ENCODE measurements at places on chromosomes 5 and 9.

DNA sequence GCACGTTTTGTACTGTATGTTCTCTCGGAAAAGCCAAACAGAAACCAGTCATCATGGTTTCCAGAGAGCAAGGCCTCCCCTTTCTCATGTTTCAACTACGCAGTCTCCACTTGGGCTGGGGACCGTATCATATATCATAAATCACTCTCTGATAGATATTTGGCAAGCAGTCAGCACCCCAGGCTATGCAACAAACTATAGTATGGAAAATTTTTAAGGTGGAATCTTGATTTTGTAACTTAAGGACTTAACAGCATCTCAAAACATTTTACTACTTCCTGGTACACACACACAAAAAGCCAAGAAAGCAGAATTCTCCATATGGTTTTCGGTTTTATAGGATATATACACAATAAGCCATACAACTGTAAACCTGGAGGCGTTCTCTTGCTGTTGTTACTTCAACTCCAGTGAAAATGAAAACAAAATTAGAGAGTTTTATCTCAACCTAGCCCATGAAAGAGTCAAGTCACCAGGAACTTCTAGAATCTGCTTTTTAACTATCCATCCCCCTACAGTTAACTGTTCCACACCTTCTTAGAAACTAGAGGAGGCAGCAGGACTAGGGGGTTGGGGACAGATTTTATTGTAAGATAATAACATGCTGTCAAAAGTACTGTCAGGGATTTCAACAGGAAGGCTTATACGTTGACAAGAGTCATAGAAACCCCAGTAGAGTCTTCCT lies 283.4 kb downstream of the NFIB start:
- no peak for DNase-seq

GRCh38 chr5:66285343-66285922 lies 141.3 kb downstream of the SREK1 start:
- no peak for DNase-seq

- DNase-seq, result no peak
Observed at GRCh38 chr5:116738239-116738614, 163.6 kb upstream of the SEMA6A start.

DNA sequence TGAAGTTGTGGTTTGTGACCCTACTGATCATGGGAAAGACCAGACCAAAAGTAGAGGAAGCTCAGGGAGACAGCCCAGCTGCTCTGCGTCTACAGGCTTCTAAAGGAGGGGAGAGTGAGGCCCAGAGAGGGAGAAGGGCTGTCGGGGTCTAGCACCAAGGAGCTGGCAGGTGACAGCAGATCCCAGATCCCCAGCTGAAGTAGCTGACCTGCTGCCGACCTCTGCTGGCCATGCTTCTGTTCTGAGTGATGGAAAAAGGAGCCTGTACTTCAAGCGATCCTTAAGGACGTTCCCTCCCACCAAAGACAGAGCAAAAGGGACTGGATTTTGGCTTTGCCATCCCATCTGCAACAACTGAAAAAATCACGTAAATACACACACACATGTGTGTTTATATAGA lies 22.7 kb upstream of the QSOX2 start:
- DNase-seq, result no peak

- no peak for DNase-seq
Observed at GRCh38 chr5:172147857-172148256, 40.2 kb downstream of the STK10 start.

DNA sequence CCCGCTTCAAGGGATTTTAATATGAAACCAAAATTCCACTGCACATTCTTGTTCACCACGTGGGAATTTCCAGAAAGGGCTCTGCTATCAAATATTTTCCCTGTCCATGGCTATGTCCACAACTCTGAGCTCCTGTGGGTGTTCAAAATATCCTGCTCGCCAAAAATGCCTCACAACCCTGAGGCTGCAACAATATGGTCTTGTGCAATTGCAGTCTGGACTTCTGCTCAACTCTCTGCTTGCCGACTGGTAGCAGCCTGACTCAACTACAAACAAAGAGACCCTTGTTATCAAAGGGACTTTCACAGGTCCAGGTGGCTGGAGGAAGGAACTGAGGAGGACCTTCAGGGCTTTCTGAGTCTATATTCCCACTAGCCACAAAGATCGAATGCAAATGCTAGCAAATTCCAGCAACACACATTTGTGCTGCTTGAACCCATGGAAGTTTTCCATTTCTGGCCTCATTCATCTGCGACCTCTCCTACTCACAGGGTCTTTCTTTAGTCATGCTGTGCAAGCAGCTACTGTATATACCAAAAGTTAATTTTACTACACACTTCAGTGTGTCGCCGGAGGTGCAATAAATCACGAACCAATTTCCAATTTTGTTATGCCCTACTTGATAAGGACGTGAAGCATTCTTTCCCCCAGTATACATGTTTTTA lies 169.2 kb upstream of the SLC30A5 start:
- DNase-seq, result no peak

DNA sequence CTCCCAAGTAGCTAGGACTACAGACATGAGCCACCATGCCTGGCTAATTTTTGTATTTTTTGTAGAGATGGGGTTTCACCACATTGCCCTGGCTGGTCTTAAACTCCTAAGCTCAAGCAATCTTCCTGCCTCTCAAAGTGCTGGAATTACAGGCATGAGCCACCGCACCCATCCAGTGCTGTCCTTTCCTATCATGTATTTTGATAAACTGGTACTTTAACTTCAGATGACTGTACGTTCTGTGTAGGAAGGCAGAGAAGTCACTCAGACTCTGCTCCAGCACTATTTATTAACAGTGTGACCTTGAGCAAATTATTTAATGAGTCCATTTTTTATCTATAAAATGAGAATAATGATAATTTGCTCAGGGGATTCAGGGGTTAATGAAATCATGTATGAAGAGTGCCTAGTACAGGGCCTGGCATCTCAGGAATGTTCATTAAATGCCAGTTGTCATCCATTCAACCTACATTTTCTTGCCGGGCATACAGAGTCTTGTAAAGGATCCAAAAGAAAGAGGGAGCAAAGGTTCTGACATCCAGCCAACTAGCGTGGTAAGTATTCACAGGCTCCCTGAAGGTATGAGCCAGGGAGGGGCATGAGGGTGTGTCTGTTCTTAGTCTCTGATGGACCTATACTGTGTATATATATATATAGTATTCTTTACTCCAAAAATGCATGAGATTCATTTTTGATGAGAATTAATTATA lies 201.9 kb downstream of the PBX3 start:
- no peak for DNase-seq

GRCh38 chr5:169258372-169259000 lies 42.5 kb downstream of the SLIT3 start:
- no peak for DNase-seq

DNA sequence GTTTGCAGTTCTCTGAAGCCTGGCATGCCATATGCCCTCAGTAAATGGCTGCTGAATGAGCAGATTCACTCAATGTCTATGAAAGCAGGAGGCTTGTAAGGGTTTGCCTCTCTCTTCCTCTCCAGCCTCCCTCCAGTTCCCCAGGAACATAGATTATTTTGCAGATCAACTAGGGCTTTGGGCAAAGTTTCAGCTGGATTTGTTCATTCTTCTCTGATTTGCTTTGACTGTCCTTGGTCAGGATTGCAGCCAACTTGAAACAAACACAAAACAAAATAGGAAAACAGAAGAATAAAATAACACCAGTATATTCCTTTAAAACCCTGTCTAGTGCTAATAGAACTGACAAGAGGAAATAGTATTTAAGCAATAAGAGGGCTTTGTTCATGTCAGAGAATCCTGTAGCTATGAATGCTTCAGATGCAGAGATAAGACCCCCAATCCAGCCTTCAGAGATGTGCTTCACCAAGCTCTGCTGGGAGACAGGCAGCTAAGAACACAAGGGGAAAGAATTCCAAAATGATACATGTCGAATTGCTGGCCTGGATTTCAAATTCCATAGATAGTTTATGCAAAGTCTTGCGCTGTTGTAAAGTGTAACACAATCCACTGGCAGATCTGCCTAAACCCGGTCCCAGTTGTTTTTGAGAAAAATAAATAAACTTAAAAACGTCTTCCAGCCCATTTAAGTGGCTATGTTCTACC lies 174.3 kb downstream of the PAPPA start:
- DNase-seq, result no peak

DNA sequence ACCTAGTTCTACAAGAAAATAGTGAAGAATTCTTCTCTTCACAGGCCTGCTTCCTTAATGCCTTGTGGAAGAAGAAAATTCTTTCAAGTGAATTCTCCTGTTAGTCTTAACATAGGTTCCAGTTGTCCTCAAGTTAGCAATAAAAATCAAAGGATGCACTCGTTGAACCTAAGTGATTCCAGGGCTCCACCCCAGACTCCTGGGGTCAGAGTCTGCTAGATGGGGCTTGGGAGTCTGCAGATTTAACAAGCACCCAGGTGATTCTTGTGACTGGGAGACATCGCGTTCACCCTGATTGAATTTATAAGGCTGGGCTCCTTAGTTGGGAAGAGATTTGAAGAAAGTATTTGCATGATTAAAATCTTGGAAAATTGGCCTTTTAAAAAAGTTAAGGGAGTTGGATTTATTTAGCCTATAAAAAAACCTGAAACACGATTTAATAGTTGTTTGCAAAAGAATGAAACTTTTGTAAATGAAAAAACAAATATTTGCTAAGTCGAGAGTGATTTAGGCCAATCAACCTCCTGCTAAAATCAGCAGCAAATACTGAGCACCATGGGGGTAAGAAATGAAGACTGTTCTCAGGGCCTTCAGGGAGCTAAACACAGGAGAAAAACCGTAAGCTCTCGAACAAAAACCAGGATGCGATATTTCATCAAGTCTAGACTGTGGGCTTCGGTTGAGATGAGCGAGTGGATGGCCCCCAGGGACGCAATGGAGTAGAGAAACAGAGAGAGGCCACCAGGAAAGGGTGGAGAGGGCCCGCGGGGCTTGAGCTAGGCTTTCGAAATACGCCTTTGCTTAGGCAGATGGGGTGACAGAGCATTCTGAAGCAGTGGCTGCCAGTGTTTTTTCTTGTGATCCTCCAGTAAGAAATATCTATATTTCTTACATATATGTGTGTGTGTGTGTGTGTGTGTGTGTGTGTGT lies 86.9 kb upstream of the TTC23L start:
- no peak for DNase-seq

GRCh38 chr5:98568336-98568735 lies 205.1 kb upstream of the RGMB start:
- DNase-seq, result no peak

- no peak for DNase-seq
Observed at GRCh38 chr5:102700916-102701315, 54.2 kb upstream of the PAM start.

DNA sequence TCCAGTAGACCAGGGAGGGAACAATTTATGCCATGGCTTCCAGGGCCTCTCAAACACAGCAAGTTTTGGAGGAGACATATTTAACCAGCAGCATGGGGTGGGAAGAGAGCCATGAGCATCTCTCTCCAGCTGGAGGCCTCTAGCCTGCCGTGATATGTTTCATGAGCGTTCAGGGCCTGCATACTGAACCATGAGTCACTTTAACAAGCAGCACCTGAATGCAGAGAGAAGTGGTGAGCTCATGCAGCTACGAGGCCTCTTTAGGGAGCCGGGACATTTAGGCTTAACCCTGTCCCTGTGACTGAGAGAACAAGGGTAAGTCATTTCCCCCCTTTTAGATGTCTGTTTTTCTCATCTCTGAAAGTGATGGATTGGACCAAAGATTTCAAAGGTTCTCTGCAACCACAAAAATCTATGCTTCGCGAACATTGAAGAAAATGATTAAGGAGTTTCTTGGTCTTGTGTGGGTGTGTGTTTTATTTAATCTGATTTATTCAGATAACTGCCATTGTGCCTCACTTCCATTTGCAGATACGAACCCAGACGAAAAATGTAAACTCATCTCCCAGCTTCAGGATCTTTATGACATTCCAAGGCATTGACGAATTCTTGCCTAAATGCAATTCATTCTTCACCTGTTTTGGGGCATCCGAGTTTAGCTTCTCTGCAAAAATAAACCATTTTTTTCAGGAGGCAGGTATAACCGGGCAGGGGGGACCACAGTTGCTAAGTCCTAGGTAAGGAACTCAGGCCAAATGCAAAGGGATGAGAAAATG lies 157.0 kb downstream of the GABBR2 start:
- no peak for DNase-seq

DNA sequence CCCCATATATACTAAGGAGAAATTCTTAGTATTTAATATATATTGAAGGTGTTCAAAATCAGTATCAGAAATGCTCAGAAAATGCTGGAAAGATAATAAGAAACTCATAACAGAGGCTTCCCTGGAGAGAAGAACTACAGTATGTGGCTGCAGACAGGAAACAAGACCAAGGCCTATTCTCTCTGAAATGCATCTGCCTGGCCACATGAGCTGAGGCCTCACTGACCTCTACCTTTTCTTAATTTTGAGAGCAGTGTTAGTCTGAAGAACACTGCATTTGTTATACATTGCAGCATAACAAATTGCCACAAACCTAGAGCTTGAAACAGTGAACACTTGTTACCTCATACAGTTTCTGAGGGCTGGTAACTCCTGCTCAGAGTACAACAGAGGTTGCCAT lies 133.4 kb upstream of the SPEF2 start:
- no peak for DNase-seq

DNA sequence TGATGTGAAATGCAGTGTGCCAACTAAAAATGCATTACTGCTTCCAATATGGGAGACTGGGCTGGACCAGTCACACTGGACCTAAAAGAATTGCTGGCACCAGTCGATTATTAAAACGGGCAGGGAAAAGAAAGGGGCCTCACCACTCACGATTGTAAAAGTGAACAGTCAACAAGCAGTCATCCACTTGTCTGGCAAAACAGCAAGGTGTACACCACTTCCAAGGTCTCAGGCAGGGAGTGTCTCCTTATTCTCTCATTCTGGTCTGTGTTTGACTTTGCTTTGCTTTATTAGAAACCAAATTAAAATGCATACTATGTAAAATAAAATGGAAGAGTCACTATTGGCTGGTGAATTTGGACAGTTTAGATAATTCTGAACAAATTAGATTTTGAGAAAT lies 57.8 kb upstream of the TRPM3 start:
- DNase-seq, result no peak

DNA sequence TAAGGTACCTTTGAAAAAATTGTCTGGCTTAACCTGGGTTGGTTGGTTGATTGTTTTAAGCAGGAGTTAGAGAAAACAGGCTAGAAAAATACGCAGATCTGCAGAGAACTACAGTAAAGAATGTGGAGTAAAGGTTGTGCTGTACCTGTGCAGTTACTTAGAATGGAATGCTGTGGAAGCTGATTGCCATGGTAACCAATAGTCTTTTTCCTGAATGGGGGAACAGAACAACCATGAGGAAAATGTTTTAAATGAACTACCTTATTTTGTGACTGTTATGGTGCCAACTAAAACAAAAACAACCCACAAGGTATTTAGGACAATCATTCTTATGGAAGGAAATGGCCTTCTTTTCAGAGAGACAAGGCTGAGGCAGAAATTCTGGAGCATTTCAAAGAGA lies 4.8 kb upstream of the HOMER1 start:
- DNase-seq, result no peak

DNA sequence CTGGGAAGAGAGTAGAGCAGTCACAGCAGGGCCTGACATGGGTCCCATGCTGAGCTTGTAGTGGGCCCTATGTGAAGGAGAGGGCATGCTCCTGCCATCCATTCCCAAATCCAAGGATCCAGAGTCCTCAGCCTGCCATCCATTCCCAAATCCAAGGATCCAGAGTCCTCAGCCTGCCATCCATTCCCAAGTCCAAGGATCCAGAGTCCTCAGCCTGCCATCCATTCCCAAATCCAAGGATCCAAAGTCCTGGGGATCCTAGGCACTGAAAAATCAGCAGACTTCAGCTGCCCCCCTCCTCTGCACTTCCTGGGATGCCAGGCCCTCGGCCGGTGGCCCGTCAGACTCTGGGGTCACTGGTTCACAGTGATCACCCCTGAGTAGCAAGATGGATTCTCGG lies 33.6 kb downstream of the THBS4 start:
- DNase-seq, result no peak
